ENCODE measurements at places on chromosomes 6 and 20.
A peak's percentile ranks its signal among the peaks of the same experiment; 100 is the strongest.

GRCh38 chr6:113276601-113277000 lies 580.5 kb upstream of the MARCKS start:
- no peak for DNase-seq

DNA sequence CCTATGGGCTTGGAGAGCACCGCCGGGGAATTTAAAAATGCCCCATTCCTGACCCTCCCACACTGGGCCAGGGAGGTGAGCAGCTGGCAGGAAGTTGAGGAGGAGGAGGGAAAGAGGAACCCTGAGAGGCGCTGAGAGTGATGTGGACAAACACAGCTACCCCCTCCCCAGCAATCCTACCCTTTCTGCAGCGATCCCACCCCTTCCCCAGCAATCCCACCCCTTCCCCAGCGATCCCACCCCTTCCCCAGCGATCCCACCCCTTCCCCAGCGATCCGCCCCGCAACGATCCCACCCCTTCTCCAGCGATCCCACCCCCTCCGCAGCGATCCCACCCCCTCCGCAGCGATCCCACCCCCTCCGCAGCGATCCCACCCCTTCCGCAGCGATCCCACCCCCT lies 111.6 kb downstream of the SYCP2 start:
- no peak for DNase-seq

DNA sequence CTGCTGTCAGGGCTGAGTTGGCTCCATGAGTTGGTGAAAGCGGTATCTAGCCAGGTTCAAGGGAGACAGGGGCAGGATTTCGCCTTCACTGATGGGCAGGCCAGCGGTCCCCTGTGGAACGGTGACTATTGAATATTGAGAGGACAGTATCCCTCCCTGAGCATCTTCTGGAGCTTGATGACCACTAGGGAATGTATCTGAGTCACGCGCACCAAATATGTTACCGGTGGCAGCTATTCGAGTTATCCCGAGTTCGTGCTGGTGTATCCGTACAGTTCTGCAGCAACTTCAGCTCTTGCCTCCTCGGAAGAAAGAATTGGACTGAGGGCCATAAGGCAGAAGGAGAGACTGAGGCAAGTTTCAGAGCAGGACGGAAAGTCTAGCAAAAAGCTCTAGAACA lies 24.8 kb downstream of the MTHFD1L start:
- no peak for DNase-seq

DNA sequence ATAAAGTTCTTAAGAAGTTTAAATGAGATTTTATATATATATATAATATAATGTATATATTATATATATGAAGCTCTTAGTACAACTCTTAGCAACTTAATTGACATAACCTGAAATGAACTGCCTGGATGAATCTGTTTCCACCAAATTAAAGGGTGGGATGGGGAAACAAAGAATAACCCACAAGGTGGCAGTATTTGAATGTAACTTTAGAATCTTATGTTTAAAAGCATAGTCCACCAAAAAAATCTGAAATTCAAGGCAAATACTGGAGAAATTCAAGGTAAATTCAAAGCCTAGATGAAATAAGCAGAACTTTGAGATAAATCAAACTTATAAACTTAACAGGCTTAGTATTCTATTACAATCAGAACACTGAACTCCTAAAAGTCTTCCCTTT lies 4.4 kb upstream of the IBTK start:
- DNase-seq, result peak; percentile 71

DNA sequence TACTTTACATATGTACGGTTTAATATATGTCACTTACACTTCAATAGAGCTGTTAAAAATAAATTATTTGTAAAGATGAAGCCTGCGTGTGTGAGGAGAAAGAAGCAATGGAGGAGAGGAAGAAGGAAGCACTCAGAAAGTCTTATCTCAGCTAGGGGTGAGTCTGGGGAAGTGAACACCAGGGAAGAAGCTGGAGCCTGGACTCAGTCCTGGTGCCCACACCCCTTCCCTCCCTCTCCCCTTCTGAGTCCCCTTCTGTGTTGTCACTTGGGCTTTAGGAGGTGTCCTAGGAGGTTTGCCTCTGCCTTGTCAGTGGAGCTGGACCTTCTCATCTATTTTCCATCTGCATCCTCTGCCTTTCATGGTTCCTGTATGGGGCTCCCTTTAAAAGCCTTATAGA lies 1.9 kb downstream of the SIRPB2 start:
- DNase-seq, result no peak

DNA sequence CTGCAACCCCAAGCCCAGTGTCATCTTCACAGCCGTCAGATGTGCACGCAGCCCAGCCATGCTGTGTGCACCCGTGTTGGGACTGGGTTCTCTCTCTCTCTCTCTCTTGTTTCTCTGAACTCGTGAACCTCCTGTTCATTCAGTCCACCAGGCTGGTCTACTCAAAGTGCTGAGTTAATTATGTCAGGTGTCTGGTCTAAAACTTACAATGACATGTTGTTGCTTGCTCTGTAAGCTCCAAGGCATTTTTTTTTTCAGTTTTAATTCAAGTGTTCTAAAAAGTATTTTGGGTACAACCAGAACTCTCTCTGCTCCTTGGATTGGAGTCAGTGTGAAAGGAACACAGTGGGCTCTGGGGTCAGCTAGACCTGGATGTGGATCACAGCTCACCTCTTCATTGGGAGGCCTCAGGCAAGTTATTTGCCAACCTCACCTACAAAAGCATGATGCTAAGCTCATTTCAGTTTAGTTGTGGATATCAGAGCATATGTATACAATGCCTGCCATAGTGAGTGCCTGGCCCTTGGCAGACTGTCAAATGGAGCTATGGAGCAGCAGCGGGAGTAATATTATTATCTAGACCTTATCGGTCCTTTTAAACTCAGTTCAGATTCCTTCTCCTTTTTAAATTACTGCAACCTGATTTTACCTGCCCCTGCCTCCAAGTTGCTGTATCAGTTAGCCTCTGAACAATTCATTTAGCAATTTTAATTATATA lies 59.5 kb downstream of the PLEKHG1 start:
- DNase-seq, result no peak

- no peak for DNase-seq
Observed at GRCh38 chr20:38514947-38515346, 42.3 kb downstream of the RALGAPB start.

GRCh38 chr6:81769824-81770223 lies 17.3 kb upstream of the TENT5A start:
- DNase-seq, result no peak

- DNase-seq, result peak; percentile 90
Observed at GRCh38 chr20:38357653-38358207, 11.4 kb downstream of the LBP start.

All from hematopoietic multipotent progenitor cell treated with erythropoietin and hydrocortisone succinate and interleukin-3 and kit ligand, for 4 days (in vitro differentiated cells).